ENCODE measurements at places on chromosomes 13 and 19.

- DNase-seq = no peak
Measured at GRCh38 chr13:29562786-29563438, 32.6 kb downstream of the SLC7A1 start.

- no peak for DNase-seq
Measured at GRCh38 chr13:88862095-88862620, 1191.0 kb downstream of the SLITRK5 start.

GRCh38 chr13:76772241-76772640 lies 114.0 kb downstream of the KCTD12 start:
- DNase-seq = no peak

GRCh38 chr19:14550201-14550754 lies 20.9 kb downstream of the TECR start:
- peak; percentile 67 for DNase-seq

- no peak for DNase-seq
Measured at GRCh38 chr13:100517728-100518127, 70.9 kb downstream of the GGACT start.
